ENCODE measurements at places on chromosomes 13 and 19.

DNA sequence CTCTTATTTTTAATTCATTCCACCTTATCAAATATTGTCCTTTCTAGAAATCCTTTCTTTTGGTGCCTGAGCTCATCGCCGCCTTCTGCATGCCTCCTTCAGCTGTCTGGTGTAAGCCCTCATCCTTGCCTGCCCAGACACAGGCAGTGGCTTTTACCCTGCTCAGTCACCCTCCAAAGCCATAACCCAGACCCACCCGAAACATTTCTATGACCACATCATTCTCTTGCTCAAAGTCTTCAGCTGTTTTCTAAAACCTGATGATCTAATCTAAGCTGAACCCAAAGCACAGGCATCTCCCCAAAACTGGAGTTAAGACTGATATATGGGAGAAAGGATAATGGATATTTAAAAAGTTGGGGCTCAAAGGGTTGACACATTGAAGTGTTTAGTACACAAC lies 753.7 kb upstream of the SGCG start:
- DNase-seq = no peak

- DNase-seq = no peak
These were observed 3.2 kb downstream of the MAP2K2 start for GRCh38 chr19:4120559-4121272.

DNA sequence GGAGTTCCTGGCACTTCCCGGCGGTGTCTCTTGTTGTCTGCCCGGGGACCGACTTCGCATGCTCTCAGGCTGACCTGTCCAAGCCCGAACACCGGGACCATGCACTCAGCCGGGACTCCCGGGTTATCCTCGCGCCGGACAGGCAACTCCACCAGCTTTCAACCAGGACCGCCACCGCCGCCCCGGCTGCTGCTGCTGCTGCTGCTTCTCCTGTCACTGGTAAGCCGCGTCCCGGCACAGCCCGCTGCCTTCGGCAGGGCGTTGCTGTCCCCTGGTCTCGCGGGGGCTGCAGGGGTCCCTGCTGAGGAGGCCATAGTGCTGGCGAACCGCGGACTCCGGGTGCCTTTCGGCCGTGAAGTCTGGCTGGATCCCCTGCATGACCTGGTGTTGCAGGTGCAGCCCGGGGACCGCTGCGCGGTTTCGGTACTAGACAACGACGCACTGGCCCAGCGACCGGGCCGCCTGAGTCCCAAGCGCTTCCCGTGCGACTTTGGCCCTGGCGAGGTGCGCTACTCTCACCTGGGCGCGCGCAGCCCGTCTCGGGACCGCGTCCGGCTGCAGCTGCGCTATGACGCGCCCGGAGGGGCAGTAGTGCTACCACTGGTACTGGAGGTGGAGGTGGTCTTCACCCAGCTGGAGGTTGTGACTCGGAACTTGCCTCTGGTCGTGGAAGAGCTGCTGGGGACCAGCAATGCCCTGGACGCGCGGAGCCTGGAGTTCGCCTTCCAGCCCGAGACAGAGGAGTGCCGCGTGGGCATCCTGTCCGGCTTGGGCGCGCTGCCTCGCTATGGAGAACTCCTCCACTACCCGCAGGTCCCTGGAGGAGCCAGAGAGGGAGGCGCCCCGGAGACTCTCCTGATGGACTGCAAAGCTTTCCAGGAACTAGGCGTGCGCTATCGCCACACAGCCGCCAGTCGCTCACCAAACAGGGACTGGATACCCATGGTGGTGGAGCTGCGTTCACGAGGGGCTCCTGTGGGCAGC lies 661 bp downstream of the FREM2 start:
- peak; percentile 63 for DNase-seq

- no peak for DNase-seq
These were observed 604.7 kb downstream of the SLITRK6 start for GRCh38 chr13:85194482-85194881.

DNA sequence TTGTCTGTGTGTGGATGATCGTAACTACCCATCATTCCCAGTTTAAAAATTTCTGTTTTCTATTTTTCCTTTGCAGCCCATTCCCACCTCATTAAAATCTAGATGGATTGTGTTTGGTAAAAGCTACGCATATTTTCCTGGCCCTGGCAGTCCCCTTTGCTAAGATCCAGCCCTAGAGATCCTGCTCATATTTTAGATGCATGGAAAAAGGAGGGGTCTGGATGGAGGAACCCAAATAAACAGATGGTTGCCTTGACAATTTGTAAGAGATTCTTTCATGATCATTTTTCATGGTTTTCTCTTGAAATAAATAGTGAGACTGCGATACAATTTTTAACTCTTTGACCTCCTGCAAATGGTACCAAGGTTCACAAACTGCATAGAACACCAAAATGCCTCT lies 174.4 kb downstream of the SLC7A1 start:
- no peak for DNase-seq

- no peak for DNase-seq
These were observed 69.7 kb downstream of the PIBF1 start for GRCh38 chr13:72851678-72852014.

DNA sequence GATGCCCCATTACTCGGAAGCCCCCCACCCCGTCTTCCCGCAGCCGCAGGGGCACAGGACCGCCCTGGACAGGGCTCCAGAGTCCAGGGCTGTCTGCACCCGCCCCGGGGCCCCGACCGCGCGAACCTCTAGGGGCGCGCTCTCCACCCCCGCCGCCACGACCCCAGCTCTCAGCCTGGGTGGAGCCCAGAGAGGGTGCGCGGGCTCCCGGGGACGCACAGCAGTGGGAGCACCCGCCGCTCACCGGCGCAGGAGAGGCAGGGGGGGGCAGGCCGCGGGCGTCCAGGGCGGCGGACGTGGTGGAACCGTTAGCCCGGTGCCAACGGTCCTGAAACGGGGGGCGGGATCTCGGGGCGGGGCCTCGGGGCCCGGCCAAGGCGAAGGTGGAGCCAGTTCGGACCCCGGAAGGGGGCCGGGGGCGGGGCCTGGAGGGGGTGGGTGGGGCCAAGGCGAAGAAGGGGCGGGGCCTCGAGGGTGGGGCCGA lies at the start of gene ATP8B3:
ATP8B3 (minus strand) TSS at position 335 of the 484 bp plus-strand sequence. CDS start 540 bp downstream, outside the sequence.
- DNase-seq = no peak

DNA sequence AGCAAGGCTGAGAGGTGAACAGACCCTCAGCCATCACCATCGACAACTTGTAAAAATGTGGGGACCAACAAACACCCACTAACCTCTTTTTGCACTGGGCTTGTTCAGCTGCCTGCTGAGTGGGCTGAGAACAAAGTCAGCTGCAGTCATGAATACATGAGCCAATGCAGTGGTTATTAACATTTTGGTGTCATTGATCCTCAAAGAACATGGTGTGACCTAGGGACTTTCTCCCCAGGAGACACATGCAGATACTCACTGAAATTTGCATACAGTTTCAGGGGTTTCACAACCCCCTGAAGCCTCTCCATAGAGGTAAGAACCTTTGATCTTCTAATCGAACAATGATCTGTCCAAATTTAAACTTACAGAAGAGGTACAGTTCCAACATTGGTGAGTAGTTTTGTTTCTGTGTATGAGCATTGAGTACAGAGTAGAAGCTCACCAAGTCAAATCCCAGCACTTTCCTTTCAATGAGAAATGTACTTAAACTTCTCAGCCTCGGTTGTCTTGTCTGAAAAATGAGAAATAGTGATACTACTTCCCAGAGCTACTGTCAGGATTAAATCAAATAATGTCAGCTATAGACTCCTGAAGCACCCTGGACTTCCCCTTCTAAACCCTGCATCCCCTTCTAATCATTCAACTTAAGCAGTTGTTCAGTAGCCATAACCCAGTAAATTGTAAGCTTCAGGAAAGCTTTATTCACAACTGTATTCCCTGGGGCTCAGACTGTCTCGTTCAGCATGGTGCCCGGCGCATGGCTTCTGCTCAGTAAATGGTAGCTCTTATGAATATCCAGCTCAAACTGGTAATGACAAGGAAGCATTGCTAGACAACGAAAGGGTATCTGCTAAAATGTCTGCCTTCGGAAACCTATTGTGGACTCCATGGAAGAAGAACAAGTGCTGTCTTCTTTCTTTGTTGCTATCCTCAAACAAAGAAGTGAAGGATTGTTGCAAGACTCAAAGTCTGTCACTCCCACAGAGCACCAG lies 148.7 kb downstream of the FOXO1 start:
- DNase-seq = no peak

- no peak for DNase-seq
These were observed 1.2 kb upstream of the ZNF574 start for GRCh38 chr19:42074513-42075363.

GRCh38 chr19:14517840-14518505 lies at the start of gene DNAJB1:
DNAJB1 (minus strand) TSS chr19:14518397; CDS start chr19:14518349, 48 bp downstream.
- peak; percentile 92 for DNase-seq

GRCh38 chr13:67520886-67521285 lies 290.8 kb upstream of the PCDH9 start:
- no peak for DNase-seq

- DNase-seq = no peak
These were observed 150.7 kb downstream of the ABCC4 start for GRCh38 chr13:95150555-95150954.

GRCh38 chr19:13866463-13867046 lies 10.4 kb upstream of the NANOS3 start:
- no peak for DNase-seq

GRCh38 chr13:20241593-20241992 lies 9.5 kb upstream of the GJB6 start:
- no peak for DNase-seq

GRCh38 chr13:112686364-112686763 lies 3.5 kb upstream of the ATP11A start:
- no peak for DNase-seq

GRCh38 chr13:74003374-74003773 lies 130.8 kb downstream of the KLF12 start:
- no peak for DNase-seq

GRCh38 chr13:45704854-45705695 lies 3.0 kb downstream of the CBY2 start:
- DNase-seq = no peak

- peak; percentile 71 for DNase-seq
These were observed 23.7 kb downstream of the SLC6A16 start for GRCh38 chr19:49301165-49301865.

DNA sequence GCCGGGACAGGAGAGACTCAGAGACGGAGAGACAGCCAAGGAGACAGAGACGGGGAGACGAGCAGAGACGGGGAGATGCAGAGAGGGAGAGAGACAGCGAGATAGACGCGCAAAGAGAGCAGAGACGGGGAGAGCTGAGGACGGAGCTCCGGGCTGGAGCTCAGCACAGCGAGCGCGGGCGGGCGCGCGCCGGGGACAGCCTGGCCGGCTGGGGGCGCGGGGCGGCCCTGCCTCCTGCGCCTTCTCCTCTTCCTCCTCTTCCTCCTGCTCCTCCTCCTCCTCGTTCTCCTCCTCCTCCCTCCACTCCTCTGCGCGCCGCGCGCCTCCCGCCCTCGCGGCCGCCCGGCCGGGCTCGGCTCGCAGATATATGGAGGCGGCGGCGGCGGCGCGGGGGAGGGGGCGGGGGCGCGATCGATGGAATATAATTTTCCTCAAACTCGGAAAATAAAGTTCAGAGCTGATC lies at the start of gene ERFL:
ERFL (minus strand) TSS at position 229 of the 463 bp plus-strand sequence. CDS start 15,530 bp downstream, outside the sequence.
- DNase-seq = no peak

DNA sequence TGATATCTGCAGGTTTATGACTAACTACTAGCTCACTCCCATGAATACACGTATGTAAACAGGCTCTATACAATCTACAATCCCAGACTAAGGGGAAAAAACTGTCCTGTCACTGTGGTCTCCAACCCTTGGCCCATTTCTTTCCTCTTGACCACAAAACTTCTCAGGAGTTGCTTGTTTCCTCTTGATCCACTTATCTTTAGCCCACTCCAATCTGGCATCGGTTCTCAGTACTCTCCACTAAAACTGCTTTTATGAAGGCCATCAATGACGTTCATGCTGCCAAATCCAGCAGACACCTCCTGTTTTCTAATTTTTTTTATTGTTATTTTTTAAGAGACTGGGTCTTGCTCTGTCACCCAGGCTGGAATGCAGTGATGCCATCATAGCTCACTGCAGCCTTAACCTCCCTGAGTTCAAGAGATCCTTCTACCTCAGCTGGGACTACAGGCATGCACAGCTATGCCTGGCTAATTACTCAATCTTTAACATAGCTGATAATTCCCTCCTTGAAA lies 31.9 kb upstream of the USPL1 start:
- no peak for DNase-seq

- DNase-seq = no peak
These were observed 5.0 kb downstream of the FPR3 start for GRCh38 chr19:51799774-51800472.

DNA sequence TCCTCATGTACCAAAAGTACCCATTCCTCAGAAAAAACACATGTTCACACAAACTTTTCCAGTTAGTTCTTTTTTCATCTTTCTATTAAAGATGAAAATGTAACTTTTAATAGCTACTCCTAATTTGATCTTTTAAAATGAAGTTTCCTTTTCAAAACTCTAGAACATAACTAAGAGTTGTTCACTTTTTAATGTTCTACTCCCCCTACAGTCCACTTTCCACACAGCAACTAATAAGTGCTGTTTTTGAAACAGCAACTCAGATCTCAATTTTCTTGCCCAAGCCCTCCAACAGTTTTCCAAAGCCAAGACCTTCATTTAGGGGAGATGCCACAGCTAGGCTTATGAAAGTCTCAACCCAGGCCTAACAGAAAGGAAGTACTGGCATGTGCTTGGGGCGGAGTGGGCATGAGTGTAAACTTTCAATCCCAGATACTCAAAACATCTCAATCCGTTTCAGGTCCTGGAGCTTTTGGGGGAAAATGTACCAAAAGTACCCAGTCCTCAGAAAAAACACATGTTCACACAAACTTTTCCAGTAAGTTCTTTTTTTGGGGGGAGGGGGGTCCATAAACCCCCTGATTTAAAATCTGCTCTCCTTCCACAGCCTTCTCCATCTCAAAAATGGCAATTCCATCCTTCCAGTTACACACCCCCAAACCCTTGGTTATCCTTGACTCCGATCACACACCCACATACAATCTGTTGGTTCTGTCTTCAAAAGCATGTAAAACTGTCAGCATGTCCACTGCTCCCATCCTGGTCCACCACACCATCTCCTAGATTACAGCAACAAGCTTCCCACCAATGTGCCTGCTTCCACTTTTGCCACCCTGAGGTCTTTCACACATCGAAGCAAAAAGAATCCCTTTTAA lies 2.0 kb downstream of the FBL start:
- DNase-seq = no peak

- no peak for DNase-seq
These were observed 6.1 kb upstream of the ASF1B start for GRCh38 chr19:14142262-14143190.

DNA sequence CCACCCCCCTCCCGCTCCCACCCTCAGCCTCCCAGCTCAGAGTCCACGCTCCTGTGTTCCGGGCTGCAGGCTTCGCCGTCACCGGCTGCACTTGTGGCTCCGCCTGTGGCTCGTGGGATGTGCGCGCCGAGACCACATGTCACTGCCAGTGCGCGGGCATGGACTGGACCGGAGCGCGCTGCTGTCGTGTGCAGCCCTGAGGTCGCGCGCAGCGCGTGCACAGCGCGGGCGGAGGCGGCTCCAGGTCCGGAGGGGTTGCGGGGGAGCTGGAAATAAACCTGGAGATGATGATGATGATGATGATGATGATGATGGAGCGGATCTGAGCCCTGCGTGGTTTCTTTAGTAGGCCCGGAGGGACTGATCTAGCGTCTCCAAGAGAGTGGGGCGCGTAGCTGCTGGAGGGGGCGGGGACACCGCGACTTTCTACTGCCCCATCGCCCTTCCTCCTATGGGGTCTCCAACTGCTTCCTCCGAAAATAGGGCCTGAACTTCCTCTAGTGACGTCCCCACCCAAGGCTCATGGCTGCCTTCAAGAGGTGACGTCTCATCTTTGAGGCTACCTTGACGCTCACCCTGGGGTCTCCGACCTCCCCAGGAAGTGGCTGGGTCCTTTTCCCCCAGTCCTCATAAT lies 1.4 kb downstream of the RETN start:
- no peak for DNase-seq

GRCh38 chr19:34666200-34666957 lies 10.6 kb downstream of the SCGB2B2 start:
- DNase-seq = no peak

GRCh38 chr13:66914155-66914554 lies 316.0 kb downstream of the PCDH9 start:
- no peak for DNase-seq
